Hepatic stellate cell (primary cell): ENCODE measurements at places on chromosomes 1 and 21.

DNA sequence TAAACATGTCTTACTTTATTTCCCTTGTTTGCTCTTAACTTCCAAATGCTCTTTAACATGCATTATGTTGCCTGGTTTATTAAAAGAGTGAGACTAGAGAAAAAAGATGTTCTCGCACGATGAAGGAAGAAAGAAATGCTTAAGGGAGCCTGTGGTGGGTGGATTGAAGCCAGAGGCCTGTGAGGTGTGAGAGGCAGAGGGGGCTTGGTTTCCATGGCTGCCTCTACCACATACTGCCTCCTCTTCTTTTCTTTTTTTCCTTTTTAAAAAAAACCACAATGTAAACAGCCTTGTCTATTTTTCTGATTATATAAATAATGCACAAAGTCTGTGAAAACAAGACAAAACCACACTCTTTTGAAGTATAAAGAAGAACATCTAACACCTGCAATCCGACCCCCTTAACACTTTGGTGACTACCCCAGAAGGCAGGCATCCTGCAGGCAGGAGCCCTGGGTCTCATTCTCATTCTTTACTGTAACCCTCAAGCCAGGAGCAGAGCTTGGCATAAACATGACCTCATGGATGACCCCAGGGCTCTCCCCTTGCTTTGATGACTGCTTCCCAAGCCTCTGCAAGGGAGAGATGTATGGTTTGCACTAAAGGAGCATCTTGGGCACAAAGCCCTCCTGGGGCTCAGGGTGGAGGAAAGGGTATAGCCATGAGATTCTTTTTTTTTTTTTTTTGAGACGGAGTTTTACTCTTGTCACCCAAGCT lies 10.1 kb upstream of the PARP1 start:
- no peak for DNase-seq

DNA sequence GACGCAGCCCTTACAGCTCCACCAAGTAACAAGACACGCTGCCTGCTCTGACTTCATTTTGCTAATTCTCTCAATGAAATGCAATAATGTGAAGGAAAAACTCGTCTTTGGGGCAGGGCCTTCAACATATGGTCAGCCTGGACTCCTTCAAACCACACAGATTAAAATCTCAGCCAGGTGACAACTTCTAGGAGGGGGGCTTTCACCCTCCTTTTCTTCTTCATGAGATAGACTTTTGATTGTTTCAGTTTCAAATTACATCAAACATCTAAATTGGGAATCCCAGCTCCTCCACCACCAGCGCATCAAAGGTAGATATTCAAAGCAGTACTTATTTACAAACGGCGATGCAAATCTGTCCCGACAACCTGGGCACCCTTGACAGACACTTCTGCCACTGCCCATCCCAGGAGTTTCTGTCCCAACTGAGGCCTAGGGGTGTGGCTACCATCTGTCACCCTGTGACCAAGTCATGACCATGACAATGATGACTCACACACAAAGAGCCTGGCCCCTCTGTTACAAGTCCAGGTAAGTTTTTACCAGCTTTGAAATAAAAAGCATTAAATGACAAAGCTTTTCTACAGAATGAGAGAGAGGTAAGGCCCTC lies 29.7 kb downstream of the SSBP3 start:
- no peak for DNase-seq

GRCh38 chr1:199878823-199879222 lies 148.7 kb upstream of the NR5A2 start:
- no peak for DNase-seq

DNA sequence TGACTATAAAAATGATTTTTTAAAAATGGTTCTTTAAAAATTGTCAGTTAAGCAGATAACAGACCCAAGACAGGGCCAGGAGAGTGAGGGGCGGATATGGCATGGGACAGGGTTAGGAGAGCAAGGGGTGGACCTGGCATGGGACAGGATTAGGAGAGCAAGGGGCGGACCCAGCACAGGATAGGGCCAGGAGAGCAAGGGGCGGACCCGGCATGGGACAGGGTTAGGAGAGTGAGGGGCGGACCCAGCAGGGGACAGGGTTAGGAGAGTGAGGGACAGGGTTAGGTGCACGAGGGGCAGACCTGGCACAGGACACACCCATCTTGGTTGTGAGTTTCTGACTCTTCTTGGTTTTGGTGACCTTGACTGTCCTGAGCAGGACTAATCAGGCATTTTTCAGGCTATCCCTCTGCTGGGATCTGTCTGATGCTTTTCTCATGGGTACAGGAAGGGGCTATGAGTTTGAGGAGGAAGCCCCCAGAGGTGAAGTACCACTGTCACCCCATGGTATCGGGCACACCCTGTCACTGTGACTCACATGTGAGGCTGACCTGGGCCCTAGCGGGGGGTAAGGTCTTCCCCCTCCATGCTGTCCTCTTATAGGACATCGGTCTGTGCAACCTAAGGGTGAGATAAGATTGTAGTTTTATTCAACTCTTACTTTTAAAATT lies 159.0 kb upstream of the COL6A1 start:
- no peak for DNase-seq

GRCh38 chr1:219236933-219237610 lies 63.4 kb downstream of the LYPLAL1 start:
- DNase-seq = no peak

DNA sequence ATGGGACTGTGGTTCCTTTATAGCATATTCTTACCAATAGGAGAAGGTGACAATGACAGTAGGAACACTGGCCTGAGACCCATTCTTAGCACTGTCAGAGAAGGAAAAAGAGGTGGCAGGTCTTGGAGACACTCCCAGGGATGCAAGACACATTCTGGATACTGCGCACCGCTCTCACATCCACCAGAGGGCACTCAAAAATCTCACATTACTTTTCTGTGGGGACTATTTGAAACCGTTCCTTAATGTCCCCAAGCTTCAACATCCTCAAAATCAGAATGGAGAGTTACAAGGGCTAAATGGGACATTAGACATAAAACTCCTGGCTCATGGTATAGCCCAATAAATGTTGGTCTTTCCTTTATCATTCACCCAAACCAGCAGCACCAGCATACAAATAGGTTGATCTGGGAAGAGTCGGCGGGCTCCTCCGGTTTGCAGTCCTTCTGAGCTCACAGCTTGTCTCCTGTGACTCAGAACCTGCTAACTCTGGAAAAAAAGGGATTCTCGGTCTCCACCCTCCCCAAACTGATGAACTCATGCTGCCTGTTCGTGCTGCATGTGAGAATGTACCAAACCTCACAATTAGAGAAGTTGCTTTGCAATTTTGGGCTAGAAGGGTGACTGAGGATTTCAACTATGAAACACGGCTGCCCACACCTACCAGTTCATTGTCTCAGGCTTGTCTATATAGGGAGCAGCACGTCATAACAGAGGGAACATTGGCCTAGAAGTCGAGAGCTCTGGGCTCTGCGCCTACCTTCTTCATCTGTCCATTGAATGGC lies 40.2 kb downstream of the IL12RB2 start:
- DNase-seq = peak; percentile 38

DNA sequence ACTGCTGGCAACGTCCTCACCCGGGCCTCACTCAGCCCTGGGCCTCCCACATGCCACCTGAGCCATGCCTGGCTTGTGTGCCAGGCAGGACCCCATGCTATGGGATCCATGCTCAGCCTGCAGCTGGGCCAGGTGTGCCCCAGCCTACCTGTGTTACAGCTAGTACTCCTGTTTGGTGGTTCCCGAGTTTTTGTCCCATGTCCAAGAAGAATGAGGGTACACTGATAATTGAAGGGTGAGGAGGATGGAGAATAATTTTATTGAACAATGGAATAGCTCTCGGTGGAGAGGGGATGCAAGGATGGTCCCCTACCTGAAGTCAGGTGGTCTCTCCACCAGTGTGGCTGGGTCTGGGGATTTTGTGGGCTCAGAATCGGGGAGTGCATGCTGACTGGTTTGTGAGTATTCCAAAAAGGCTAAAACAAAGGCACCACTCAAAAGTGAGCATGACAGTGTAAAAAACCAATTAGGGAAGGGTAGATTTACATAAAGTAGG lies 137.9 kb downstream of the TNFSF18 start:
- DNase-seq = no peak
